ENCODE measurements at places on chromosomes 5 and 9.

DNA sequence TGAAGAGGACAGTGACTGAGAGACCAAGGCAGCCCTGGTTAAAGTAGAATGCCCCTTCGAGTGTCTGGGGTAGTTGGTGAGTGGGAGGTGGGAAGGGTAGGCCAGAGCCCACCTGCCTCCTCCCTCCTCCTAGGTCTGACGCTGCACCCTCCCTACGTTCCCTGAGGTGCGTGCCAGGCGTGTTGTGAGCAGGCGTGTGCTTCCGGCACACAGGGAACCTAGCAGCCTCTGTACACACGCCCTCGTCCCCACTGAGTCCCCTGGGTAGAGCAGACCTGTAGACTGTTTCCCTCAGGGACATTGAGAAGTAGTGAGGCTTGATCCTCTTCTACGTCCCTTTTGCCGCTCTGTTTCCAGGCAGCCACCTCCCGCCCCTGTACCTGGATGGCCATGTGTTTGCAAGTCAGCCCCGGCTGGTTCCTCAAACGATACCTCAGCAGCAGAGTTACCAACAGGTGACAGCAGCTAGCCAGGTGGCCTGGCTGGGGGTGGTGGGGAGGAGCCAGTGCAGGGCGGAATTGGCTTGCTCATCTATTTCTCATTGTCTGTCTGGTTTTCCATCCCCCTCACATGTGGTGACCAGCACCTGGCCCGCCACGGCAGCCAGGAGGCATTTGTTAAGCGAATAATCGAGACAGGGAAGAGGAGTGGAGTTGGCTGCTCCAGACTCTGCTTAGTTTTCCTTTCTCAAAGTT, 16.8 kb upstream of the POMT1 start:
- DNase-seq = no peak

DNA sequence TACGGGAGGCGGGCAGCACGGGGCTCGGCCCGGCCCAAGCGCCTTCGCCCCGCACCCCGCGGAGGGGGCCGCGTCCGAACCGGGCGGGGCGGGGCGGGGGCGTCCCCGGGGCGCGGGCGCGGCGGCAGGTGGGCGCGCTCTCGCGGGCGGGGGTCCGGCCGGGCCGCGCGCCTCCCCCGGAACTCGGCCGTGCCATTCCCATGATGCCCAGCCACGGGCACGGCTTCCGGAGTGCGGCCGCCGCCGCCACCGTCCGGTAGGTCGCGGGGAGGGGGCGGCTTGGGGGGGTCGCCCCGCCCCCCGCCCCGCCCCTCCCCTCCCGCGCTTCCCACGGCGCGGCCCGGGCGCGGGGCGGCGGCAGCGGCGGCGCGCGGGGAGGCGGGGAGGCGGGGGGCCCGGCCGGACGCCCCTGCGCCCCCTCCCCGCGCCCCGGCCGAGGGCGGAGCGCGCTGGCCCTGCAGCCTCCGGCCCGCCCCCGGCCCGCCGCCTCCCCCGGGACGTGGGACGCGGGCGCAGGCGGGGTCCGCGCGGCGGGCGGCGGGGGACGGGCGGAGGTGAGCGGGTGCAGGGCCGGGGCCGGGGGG, at the start of gene PPP1R26:
Gene PPP1R26, plus strand, starts transcription at position 314 of the 584 bp plus-strand sequence. CDS start 4,729 bp downstream, outside the sequence.
- no peak for DNase-seq

DNA sequence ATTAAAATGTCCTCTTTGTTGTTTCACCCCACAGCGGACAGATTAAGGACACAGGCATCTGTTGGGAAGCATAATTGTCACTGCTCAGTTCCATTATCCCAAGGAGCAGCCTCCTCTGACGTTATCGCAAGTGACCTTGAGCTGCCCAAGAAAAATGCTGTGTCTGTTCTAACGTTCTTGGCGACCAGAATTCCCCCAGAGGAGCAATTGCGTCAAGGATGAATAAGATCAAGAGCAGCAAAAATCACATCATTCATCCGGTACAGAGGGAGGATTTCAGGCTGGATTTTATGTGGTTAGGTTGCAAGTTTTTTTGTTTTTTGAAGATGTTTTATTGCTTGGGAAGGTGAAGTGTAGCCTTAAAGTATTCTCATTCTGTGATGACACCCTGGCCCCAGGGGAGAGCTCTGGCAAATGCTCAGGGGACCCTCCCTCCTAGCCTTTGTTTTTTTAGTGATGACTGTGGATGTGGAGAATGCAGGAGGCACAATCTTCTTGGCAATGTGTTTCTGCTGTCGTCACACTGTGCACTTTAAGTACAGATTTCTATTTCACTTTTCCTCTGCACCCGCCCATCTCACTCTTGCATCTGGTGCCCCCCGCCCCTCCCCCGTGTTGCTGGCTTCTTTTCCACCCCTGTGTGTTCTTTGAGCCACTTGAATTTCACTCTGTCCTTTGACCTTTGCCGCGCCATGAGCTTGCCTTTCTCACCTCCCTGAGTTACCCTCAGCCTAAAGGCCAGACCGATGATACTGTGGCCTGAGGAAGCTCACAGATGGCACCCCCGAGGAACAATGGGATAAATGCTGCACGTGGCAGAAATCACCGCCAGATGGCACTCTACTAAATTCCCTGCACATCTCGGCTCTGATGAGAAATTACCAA, 308.5 kb downstream of the RAB3C start:
- peak; percentile 20 for DNase-seq

GRCh38 chr5:78720227-78720985, 71.8 kb upstream of the LHFPL2 start:
- no peak for DNase-seq

Measured in GM12892 (cell line).